ENCODE measurements at places on chromosomes 7 and 10.

DNA sequence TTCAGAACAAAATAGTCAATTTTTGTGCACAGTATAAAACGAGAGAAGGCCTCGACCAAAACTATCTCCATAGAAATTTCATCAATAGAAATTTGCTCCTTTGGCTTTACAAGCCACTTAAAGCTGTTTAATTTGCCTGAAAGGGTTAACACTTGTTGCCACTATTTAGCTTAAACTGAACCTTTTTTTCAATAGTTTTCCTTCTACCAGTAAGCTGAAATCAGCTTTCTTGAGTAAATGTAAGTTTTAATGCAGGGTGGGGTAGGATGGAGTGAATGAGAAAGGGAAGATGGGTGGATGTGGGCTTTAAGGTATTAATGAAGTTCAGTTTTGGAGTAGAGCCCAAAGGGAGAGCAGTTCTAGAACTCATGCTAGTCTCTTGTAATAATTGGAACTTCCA lies 39.5 kb downstream of the ARL4A start:
- no peak for DNase-seq

DNA sequence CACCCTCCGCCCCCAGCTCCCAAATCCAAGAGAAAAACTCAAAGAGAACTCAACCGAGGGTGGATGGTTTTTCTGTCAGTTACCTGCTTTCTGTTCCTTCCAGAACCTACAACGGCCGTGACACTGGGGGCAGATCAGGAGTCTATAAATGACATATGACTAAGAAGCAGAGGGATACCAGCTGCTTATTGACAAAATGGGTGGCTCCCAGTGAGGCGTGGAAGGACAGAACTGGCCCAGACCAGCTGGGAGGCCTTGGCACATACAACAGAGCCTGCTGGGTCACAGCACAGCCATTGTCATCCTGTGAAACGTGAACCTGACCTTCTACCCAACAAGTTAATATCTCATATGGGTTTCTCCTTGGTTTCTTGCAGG lies 84.3 kb upstream of the ADRB1 start:
- no peak for DNase-seq

GRCh38 chr7:120404042-120404441 lies 131.1 kb downstream of the KCND2 start:
- DNase-seq = no peak

DNA sequence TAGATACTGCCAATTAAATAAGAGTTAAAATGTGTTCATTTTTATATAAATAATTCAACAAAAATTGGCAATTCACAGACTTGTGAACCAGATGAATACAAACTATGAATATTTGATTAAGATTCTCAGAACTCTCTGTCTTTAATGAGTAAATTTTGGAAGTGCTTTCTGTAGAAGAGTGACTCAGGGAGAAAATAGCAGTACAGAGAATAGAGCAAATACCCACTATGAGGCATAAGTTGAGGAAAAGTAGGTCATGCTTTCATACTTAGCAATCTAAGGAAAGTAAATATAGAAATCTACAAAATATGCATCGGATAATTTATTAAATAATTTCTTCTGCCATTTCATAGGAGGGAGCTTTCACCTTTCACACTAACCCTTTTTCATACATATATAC lies 117.7 kb upstream of the TMEM106B start:
- DNase-seq = no peak

GRCh38 chr7:157605638-157606037 lies 268.8 kb downstream of the DNAJB6 start:
- no peak for DNase-seq

DNA sequence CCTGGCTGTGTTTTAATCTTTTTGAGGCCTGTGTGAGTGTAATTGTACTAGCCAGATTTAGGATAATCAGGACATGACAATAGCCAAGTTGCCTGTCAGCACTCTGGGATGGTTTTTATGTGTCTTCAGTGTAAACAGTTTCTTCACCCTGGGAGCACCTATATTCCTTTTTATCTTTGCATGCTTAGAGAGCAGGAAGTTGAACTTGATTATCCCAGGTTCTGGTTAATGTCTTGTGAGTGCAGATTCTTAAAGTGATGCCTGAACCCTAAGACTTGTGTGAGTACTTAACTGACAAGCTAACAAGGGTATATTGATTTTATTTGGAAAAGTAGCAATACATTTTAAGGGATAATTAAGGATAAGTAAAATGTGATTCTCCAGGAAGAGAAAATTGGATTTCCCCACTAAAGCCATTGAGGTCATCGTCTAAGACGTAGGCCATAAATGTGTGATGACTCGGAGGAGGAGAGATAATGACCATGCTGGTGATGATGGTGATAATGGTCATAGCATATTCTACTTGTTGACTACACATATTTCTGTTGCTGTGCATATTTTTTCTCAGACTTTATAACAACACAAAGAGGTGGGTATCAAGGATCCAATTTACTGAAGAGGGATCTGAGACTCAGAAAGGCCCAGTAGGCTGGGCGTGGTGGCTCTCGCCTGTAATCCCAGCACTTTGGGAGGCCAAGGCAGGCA lies 234.7 kb downstream of the CAMK1D start:
- DNase-seq = no peak

- DNase-seq = no peak
Observed at GRCh38 chr10:70192326-70192968, 22.1 kb upstream of the SAR1A start.

DNA sequence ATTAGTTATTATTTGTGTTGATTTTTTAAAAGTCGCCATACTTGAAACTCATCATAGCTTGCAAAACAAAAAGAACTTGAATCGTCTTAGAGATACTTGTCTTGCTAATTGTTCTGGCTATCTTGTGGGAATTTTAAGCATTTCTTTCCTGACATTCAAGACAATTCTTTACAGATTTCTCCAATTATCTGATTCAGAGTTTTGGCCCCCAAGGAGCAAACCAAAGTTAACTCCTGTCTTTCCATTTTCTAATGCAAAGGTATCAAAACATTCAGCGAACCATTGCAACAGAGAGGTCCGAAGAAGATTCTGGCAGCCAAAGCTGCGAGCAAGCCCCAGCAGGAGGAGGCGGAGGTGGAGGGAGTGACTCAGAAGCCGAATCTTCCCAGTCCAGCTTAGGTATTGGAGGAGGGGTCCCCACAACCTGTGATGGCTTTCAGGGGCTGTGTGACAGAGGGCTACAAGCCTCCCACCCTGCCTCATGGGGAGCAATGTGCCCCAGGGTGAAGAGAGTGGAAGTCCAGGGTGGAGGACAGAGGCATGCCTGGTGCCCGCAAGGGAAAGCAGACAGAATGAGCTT lies 119.4 kb upstream of the STK17A start:
- DNase-seq = no peak

GRCh38 chr10:62681211-62681940 lies 123.1 kb upstream of the ADO start:
- peak; percentile 13 for DNase-seq

DNA sequence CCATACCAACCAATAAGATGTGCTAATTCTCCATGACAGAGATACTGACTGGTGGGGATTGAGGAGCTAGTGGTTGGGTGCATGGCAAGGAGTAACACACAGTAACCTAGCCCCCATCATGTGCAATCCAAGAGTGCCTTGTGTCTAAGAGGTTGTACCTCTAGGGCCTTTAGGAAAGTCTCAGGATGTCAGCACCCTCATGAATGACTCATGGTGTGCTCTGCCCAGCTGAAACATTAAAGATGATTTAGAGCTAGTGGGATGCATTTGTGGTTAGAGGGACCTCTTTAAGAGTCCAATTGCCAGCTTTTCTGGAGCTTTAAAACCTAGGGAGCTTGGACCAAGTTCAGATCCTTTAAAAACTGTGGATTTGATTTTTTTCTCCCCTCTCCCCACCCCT lies 181.1 kb downstream of the HERPUD2 start:
- no peak for DNase-seq

DNA sequence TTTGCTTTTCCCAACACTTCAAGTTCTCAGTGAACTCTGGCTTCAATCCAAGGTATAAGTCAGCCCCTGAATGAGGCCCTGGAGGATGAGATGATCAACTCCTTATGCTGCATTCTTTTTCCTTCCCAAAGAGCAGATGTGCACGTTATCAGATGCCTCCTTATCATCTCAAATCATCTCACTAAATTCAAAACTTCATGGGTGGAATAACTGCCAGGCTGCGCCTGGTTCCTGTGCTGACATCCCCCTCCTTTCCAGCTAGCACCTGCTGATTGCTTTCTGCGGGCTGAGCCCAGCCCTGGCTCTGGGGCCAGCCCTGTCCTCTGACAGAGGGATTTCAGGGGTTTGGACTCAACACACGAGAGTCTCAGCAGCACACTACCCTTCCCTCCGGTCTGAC lies 44.9 kb downstream of the TLL2 start:
- no peak for DNase-seq

DNA sequence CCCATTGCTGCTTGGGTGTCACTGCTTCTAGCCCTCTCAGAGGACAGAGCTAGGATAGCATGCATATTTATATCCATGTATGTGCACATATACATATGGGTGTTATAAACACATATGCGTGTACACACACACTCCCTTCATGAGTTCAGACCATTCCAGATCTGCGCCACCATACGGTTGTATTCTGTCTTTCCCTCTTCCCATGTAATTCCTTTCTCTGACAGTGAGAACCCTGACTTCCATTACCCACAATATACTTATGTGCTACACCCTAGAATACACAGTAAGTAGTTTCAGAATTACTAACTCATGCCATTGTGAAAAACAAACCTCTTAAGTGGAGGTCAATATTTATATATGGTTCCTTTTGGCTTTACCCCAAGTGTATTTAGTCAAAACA lies 116.6 kb upstream of the SAMD8 start:
- no peak for DNase-seq

GRCh38 chr7:96402913-96403312 lies 81.0 kb upstream of the SLC25A13 start:
- DNase-seq = no peak

- no peak for DNase-seq
Observed at GRCh38 chr10:133158756-133159610, 1.0 kb upstream of the KNDC1 start.

- DNase-seq = no peak
Observed at GRCh38 chr10:128044961-128045832, 81.0 kb downstream of the MKI67 start.

DNA sequence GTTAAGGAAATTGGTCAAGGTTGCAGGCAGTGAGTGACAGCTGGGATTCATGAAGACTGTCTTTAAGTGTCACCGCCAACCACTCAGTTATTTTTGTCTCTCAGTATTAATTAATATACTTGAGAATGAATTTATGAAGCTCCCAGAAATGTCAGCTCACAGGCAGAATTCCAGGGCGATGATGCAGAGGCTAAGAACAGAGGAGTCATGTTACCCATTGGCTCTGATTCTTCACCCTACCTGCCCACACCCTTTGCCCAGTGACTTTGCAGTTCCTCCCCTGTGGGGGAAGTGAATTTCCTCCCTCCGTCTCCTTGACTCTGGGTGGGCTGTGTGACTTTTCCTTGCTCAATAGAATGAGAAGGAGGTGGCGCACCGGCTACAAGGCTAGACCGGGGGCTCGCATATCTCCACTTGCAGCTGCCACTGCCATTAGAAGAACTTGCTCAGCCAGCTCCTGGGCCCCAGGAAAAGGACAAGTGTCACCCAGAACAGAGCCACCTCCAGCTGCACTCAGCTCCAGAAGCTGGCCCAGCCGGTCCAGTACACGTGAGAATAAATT lies 157.1 kb upstream of the PRKCQ start:
- DNase-seq = no peak

DNA sequence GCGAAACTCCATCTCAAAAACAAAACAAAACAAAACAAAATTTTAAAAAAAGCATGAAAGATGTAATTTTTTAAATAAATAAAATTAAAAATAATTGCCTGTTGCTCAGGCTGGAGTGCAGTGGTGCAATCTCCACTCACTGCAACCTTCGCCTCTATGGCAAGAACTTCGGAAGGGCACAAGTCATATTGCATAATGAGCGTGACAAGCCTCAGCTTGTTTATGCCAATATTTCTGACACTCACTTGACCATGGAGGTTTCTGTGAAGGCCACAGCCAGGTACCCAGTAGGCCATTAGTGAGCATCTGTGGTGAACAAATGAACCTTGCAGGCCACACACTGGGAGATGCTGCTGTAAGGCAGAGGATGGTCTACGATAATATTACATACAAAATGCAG lies 106.1 kb upstream of the KMT2C start:
- no peak for DNase-seq

All from HEK293T (cell line).